ENCODE measurements at places on chromosomes 11 and 22.

GRCh38 chr11:102312667-102313066, 4.6 kb upstream of the BIRC3 start:
- peak; percentile 65 for DNase-seq

- peak; percentile 37 for DNase-seq
These were observed 8.9 kb upstream of the OR2D3 start for GRCh38 chr11:6911948-6912347.

DNA sequence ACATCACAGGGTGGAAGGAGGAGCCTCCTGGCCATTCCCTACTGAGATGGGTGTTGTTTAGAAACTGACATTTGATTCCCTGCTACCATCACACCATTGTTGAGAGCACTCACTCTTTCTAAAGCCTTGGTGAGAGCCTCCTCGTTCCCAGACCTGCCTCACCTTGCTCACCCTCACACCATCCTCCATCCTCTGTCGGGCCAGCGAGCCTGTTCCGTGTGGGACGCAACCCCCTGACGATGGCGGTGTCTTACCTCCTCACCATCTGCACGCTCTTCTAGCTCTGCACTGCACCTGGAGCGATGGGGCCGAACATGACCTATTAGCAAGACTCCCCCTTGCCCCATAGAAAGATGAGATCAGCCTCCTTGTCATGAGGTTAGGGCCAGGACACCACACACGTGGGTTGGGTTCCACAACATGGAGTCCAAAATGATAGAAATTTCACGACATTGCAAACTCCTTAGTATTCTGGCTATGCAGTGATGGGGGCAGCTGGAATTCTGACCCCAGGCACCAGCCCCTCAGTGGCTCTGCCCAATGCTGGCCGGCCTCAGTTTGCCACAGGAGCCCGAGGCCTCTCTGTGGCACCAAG, 1017.9 kb downstream of the TBC1D22A start:
- no peak for DNase-seq

DNA sequence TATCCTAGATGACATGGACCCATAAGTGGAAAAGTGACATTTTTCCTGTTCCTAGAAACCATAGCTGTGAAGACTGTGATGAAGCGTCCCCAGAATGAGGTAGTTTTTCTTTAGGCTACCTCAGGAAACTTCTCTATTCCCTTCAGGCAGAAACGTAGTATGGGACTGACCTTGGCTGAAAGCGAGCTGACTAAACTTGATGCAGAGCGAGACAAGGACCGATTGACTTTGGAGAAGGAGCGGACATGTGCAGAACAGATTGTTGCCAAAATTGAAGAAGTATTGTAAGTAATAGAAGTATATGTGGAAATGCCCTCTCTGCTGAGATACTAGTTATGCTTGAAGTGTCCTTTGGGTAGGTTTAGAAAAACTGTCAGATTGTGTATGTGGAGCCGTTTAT, 64.7 kb upstream of the GRIK4 start:
- no peak for DNase-seq

DNA sequence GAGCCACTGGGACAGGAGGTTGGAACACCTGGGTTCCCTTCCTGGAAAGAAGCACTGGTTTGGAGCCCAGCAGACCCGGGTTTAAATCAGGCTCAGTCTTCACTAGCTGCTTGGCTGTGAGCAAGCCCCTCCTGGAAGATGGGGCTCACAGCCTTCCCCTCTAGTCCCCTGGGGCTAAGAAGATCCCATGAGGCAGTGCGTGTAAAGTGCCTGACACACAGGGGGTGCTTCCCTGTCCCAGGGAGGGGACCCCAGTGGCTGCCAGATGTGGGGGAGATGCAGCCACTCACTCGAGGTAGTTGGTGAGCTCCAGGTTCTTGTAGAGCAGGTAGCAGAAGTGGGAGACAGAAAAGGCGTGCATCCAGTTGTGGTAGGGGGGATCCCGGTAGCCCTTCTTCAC, 93.2 kb downstream of the PDE2A start:
- no peak for DNase-seq

DNA sequence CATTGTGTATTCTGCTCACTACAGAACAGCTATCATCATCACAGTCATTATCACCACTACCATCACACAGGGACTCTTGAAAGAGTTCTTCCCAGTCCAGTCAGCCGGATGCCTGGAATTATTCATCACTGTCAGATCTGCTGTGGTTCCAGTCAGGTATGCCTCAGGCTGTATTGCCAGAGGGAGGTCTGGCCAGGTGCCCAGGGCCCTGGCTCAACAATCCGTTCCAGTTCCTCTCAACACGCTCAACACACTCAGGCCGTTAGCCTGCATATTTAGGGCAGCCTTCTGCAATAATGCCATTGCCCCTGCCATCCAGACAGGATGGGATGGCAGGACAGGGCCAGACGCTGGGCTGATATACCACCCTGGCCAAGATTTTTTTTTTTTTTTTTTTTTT, 28.6 kb upstream of the RASL10A start:
- DNase-seq, result peak; percentile 96

DNA sequence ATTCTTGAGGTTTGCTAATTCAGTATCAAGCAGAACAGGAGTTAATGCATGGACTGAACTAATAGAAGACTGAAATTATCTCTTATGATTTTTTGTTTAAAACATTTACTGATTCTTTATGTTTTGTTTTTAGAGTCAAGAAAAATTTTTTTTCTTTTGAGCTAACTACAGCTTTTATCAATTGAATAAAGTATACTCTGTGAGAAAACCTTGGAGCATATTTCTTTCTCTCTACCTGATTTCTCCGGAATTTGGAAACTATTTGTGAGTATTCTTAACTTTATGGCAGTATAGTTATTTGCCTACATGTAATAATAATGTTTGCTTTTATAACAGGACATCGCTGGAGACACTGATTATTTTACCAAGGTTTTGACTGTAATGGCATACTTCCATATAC, 18.1 kb upstream of the CRTAM start:
- no peak for DNase-seq

All from astrocyte of the spinal cord (primary cell).